ENCODE measurements at places on chromosomes 16 and 17.

GRCh38 chr16:28280881-28281836, 11.2 kb upstream of the SBK1 start:
- DNase-seq, result peak; percentile 43

GRCh38 chr16:61887903-61888302, 148.3 kb downstream of the CDH8 start:
- peak; percentile 36 for DNase-seq

- DNase-seq, result no peak
Measured at GRCh38 chr16:48862087-48862532, 252.1 kb upstream of the N4BP1 start.

DNA sequence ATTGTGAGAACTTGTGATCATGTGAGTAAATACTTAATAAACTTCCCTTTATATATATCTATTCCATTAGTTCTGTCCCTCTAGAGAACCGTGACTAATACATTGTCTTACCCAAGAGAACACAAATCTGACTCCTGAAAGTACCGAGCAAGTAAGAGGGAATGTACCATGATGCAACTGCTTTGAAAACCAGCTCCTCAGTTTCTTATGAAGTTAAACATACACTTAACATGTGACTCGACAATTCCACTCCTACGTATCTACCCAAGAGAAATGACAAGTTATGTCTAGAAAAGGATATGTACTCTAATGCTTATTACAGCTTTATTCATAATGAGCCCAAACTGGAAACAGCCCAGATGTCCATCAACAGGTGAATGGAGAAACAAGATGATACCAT, 8.8 kb upstream of the GJD3 start:
- peak; percentile 32 for DNase-seq

DNA sequence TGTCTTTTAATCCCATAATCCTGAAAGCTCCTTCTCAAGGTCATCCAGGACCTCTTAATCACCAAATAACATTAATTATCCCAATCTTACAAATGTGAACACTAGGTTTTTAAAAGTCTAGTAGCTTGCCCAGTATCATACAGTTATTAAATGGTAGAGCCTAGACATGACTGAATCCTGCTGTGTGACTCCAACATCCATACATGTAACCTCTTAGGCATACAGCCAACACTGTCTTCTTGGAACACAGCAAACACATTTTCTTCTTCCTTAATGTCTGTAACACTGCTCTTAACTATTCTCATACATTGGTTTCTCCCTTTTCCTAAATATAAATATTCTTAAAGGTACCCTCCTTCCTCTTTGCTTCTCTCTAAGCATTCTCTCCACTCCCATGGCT, 13.7 kb downstream of the BRIP1 start:
- no peak for DNase-seq

DNA sequence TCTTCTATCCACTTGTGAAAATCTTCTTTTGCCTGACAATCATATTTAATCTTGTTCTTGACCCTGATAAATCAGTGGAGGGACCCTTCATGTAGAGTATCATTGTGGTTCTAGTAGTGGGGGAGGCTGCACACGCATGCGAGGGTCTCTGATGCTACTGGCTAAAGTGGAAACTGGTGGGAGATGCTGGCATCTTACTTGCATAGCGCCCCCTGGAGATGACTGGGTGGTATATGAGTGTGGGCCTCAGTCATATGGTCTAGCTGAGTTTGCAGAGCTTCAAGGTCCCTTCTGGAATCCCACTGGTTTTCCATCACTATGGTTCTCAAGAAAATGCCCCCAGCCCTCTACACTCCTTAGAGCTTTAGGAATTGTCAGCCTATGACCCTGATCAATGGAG, 236.4 kb upstream of the AXIN2 start:
- no peak for DNase-seq

DNA sequence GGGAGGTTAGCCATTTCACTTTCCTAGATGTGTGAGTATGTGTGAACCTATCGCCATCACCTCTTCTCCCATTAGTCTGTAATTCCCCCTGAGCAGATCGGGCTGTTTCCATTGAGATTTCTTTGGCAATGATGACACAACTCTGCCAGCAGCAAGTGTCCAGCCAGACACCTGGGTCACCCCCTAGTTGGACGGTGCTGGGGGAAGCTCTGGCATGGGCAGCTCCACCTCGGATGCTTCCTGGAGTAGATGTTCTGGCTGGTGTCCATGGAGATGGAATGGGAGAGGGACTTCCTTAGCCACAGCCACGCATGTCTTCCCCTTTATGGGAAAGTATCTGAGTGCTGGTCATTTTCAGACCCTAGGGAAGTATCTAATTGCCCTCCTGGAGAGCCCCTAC, 247.9 kb upstream of the RPL38 start:
- no peak for DNase-seq

- peak; percentile 33 for DNase-seq
Measured at GRCh38 chr17:5846001-5846400, 224.2 kb upstream of the WSCD1 start.

- DNase-seq, result no peak
Measured at GRCh38 chr17:62188713-62189112, 123.6 kb upstream of the MED13 start.

- DNase-seq, result no peak
Measured at GRCh38 chr16:85856585-85856984, 42.4 kb upstream of the IRF8 start.

- no peak for DNase-seq
Measured at GRCh38 chr17:42585353-42585752, 7.8 kb upstream of the PSMC3IP start.

DNA sequence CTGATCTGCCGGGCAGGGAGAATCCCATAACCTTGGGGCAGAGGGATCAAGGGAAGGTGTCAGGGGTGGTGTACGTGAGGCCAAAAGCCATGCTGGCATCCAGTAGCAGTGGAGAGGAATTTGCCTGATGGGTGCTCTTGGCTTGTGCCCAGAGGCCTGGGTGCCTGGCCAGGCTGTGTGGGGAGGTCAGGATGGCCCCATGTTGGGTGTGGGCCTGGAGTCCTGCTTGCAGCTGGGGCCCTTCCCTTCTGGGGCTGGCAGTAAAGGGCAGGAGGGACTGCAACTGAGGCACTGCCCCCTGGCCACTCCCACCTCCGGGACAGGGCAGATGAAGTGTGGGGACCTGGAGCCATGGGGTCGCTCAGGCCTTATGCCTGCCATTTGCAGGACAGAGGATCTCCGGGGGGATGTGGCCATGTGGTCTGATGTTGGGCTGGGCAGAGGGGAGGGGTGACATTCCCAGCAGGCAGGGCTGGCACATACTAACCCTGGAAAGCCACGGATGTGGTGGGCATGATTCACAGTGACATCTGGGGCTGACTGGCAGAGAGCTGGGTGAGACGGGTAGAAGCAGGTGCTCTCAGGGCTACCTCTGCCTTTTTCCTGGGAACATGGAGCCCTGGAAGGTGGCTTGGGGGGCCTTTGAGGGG, 3.5 kb downstream of the FMNL1 start:
- no peak for DNase-seq

DNA sequence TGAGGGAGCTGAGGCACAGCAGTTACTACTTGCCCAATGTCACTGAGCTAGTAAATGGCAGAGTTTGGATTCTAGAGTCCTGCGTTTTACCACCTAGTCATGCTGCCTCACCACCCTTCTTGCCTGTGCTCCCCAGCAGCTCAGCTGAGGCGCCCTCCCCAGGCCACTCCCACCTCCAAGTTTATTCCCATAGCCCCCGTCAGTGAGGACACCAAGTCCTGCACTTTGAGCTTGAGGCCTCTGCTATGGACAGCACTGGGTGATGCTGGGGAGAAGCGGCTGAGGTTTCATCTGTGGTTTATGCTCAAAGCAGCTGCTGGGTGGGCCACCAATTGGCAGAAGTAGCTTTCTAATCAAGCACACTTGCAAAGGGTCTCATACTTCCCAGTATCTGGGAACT, 36.7 kb downstream of the TMEM238L start:
- no peak for DNase-seq

DNA sequence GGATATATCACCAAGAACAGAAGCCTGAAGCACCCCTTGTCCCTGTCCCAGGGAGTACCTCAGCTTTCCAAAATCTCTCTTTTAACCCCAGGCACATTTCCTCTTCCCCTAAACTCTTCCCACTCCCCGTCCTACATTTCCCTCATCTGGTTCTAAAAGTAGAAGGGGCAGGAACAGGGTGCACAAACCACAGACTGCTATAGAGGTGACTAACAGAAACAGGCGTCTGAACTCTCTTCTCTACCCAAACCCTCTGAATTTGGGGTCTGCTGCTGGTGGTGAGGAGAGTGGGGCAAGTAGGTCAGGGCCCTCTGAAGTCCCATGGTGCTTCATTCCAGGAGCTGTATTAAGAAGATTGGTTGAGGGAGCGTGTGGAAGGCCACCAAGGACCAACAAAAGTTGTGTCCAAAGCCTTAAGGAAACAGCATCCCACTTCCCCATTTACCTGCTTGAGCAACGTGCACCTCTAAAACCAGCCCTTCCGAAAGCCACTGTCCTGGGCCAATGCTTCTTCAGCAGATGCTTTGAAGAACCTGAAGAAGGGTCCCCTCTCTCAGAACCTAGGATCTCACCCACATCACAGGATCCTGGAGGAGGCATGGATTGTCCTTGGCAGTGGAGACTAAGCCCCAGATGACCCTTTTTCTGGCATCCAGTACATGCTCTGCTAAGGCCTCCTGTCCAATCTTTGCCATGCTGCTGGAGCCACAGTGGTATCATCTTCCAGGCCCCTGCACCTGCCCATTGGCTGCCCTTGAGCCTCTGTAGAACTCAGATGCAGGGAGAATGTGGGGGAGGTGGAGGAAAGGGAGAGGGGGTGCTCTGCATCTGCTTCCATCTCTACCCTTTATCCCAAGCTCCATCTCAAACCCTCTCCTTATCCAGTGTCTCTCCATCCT, 5.7 kb upstream of the NR1D1 start:
- no peak for DNase-seq

GRCh38 chr16:84507011-84507982, 2.8 kb upstream of the MEAK7 start:
- DNase-seq, result no peak

DNA sequence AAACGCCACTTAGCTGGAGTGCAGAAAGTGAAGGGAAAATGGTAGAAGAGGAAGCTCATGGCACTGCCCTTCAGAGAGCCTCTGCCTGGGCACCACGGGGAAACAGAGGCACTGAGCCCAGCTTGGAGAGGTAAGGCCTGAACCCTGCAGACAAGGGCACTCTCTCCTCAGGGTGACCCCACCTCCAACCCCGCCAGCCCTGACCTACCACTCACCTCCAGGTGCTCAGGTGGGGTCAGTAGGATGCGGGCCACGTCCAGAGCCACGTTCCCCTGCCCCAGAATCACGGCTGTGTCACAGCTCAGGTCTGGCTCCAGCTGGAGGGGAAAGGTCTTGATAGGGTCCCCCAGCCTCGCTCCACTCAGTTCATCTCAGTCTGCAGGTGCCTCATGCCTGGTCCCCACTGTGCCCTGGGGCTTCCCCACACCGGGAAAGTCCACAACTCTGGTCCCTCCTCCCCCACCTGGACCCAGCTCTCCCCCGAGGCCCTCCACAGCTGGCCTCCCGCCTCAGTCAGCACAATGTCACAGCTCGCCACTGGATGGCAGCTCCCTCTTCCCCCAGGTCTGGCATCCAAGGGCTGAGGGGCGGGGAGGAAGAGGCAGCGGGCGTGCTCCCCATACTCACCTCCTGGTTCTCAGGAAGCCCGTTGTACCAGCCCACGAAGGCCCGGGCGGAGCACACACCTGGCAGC, 6.0 kb upstream of the GRIN2C start:
- DNase-seq, result no peak

- DNase-seq, result no peak
Measured at GRCh38 chr16:57589374-57589773, 39.1 kb upstream of the ADGRG1 start.

- no peak for DNase-seq
Measured at GRCh38 chr17:61064087-61064951, 335.3 kb upstream of the TBX2 start.

DNA sequence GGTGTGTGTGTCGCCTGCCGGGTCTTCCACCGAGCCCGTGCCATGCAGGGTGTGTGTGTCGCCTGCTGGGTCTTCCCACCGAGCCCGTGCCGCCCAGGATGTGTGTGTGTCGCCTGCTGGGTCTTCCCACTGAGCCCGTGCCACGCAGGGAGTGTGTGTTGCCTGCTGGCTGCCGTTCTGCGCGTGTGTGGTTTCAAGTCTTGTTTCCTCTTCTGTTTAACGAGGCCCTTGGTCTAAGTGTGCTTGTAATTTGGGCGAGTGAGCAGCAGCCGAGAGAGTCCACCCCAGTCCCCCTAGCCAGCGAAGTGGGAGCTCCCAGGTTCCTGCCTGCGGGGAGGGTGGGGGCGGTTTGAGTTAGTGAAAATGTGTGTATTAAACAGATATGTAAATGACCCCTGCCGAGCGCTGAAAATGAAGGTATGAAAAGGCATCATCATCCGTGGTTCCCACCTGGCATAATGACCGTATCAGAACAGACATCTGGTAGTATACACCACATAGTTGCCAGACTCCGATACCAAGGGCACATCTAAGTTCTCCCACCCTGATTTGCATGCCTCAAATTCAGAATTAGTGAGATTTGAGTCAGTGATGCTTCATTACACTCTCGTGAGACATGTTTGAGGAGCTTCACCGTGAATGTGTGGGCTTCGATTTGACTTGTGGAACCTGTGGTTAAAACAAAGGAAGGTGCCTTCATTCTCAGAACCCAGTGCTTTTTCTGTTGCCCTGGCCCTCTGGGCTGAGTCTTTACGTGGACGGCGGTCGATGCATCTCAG, 114.5 kb upstream of the CHMP6 start:
- no peak for DNase-seq

- DNase-seq, result peak; percentile 24
Measured at GRCh38 chr17:933312-934073, 46.1 kb downstream of the NXN start.

GRCh38 chr17:58303971-58304749, 23.4 kb upstream of the MPO start:
- peak; percentile 49 for DNase-seq

DNA sequence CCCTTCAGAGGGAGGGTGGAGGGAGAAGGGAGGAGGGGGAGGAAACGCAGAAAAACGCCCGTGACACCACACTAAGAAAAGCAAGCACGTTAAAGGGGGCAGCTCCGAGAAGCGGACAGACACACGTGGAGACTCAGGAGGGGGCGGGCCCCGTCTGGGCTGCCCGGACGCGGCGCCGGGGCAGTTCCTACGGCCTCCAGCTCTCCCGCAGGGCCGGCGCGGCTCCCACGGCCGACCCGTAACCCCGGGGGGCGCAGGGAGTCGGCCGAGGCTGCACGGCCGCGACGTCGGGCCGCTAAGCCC, 362 bp downstream of the KLHDC4 start:
- DNase-seq, result peak; percentile 33

GRCh38 chr16:22007509-22008214, at the start of gene MOSMO:
Gene MOSMO (plus strand): TSS chr16:22008111. CDS start chr16:22008302, 191 bp downstream.
- DNase-seq, result peak; percentile 75

GRCh38 chr17:50830352-50830751, 5.0 kb upstream of the WFIKKN2 start:
- no peak for DNase-seq

DNA sequence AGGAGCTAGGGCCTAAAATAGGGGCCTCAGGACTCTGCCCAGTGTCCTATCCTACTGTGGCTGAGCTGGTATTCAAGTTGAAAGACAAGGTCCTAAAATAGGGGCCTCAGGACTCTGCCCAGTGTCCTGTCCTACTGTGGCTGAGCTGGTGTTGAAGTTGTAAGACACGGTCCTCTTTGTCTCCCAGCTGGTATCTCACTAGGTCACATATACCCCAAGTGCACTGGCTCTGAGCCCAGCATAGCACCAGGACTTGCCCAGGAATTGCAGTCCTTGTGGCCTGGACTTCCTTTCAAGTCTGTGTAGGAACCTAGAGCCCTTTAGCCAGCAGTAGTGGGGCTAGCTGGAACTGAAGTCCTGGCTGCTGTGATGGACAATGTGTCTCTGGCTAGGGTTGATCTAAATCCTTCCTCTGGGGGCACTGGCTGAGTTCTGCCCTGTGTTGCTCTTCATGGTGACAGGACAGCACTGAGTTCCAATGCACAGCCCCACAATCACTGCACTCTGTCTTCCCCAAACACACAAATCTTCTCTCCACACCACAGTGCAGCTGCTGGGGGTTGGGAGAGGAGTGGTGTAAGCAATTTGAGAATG, 260.5 kb downstream of the HAPSTR1 start:
- no peak for DNase-seq
